ENCODE measurements at places on chromosomes 4 and X.

DNA sequence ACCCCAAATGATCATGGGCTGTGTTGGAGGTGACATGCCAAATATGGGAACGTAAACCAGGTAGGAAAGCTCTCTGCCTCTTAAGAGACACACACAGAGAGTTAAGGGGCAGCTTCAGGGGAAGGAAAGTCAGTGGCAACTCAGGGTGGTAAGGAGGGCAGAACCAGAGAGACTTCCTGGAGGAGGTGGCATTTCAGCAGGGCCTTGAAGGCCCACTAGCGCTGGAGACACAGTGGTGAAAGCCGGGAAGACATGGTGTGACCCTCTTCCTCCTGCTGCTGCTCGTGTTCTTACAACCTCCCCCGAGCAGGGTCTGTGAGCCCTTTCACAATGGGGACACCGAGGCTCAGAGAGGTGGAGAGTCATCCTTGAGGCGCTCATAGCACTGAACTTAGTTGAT, 68.2 kb downstream of the SORCS2 start:
- DNase-seq: no peak

- no peak for DNase-seq
Observed at GRCh38 chr4:79390890-79391289, 17.1 kb downstream of the GK2 start.

DNA sequence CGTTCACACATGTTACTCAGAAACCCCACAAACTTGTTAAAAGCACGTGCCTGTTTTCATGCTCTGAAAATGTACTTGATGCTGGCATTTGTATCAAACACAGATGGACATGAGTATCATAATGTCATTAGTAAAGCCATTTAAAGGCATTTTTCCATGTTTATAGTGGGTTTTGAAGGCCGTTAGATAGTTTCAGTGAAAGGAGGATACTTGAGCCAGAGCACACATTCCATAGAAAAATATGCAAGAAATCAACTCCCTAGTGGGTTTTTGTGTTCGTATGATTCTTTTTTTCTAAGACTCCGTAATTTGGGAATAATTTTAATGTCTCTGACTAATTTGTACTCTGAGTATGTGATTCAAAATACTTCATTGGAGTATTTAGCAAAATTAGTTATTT, 216.2 kb upstream of the BMP3 start:
- no peak for DNase-seq

GRCh38 chr4:8097721-8098345, 60.8 kb downstream of the ABLIM2 start:
- no peak for DNase-seq

DNA sequence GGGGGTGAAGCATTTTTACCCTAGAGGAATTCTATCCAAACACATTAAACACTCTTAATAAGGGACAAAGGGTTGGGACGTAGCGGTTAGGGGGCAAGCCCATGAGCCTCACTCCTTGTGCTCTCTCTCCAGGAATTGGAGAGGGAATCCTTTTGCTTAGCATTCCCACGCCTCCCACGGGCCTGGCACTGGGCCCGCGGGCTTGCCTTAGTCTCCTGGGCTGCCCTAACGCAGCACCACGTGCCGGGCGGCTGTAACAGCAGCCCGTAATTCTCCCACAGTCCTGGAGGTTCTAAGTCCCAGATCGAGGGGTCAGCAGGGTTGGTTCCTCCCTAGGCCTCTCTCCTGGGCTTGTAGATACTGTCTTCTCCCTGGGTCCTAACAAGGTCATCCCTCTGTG, 67.5 kb downstream of the TBL1X start:
- no peak for DNase-seq

GRCh38 chrX:19795307-19795706, 92.1 kb downstream of the SH3KBP1 start:
- no peak for DNase-seq

GRCh38 chr4:77471821-77472495, 133.7 kb upstream of the CXCL13 start:
- no peak for DNase-seq

DNA sequence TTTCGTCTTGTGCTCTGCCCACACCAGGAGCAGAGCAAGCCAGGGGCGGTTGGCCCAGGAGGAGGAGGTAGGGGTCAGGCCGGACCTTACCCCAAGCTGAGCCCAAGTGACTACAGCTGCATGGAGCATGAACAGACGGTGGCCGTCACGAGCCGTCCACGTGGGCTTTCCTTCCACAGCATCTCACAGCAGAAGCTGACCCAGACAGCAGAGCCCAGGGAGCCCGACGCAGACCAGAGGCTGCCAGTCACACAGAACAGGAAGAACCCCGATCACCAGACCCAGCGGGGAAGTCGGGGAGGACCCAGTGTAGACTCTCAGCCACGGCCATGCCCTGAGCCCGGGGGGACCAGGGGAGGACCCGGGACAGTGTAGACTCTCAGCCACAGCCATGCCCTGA, 58.0 kb downstream of the FAM53A start:
- no peak for DNase-seq

GRCh38 chr4:119834906-119835612, 206.5 kb upstream of the PDE5A start:
- no peak for DNase-seq

DNA sequence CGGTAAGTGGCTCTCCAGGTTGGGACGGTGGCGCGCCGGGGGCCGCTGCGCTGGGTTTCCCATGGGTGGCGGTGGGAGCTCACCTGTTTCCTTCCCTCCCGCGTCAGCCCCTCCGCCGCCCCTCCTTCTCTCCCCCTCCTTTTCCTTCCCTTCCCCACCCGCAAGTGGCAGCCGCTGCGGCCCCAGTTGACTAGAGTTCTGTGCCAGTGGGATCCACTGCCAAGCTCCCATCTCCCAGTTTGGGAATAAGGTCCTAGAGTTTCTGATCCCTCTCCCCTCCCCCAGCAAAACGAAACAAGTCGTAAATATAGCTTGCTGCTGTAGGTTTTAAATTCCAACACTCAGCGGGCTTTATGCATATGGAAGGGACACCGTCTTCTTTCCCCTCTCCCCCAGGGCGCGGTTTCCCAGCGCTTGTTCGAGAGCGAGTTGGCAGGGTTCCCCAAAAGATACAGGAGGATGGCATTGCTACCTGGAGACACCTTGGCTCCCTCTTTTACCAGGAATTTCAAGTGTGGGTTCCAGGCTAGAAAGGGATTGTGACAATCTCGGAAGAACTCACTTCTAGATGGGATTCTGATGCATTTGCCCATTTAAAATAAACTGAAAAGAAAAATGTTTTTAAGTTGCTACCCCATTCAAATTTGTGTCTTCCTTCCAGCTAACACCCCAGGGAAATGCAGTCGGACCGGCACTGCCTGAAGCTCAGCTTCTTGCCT, 1.2 kb downstream of the TLL1 start:
- peak; percentile 8 for DNase-seq

- DNase-seq: no peak
Observed at GRCh38 chr4:105196523-105197145, 50.0 kb downstream of the TET2 start.

GRCh38 chrX:29071525-29072320, 484.5 kb downstream of the IL1RAPL1 start:
- DNase-seq: no peak

GRCh38 chr4:83107631-83108030, 6.9 kb downstream of the PLAC8 start:
- no peak for DNase-seq

DNA sequence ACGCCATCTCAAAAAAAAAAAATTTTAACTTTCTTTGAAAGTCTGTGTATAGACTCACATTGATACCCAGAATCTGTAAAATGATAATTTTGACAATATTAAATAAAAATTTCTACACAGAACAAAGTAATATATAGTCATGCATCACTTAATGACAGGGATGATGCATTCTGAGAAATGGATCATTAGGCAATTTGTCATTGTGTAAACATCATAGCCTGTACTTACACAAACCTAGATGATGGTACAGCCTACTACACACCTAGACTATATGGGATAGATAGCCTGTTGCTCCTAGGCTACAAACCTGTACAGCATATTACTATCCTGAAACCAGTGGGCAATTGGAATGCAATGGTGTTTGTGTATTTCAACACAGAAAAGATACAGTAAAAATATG, 107.7 kb downstream of the BLTP1 start:
- no peak for DNase-seq

GRCh38 chr4:25621027-25621930, 34.4 kb upstream of the SLC34A2 start:
- DNase-seq: no peak

DNA sequence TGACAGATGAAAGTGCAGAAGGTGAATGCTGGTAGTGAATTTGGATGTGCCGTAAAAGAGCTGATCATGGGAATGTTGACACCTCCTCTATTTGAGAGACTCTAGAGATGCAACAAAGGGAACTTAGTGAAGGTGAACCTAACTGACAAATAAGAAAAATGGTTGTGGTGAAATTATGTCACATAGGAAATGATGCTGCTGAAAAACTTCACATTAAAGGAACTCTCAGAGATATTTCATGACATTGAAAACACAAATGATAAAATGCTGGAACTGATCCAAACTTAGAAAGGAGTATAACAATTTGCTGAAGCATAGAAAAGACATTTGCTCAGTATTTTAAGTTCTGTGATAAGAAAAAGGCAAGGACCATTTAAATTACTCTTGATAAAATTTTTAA, 31.9 kb downstream of the MGAT4D start:
- DNase-seq: no peak

GRCh38 chr4:87680271-87680670, 30.2 kb downstream of the DMP1 start:
- no peak for DNase-seq

- no peak for DNase-seq
Observed at GRCh38 chr4:67288964-67289363, 256.3 kb downstream of the CENPC start.

- no peak for DNase-seq
Observed at GRCh38 chrX:132594129-132594528, 105.3 kb upstream of the MBNL3 start.

GRCh38 chr4:72779241-72779640, 210.2 kb upstream of the ADAMTS3 start:
- DNase-seq: no peak

DNA sequence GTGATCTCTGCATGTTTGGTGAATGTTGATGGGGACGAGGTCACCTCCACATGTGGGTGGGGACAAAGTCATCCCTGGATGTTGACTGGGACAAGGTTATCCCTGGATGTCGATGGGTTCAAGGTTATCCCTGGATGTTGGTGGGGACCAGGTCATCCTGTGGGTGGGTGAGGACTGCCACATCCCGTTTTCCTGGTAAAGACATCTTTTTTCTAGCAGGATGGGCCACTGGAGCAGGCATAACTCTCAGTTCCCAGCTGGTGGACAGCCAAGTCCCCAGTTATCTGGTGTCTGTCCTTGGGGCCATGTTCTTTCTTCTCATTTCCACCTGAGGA, 28.3 kb upstream of the PLCXD1 start:
- no peak for DNase-seq

DNA sequence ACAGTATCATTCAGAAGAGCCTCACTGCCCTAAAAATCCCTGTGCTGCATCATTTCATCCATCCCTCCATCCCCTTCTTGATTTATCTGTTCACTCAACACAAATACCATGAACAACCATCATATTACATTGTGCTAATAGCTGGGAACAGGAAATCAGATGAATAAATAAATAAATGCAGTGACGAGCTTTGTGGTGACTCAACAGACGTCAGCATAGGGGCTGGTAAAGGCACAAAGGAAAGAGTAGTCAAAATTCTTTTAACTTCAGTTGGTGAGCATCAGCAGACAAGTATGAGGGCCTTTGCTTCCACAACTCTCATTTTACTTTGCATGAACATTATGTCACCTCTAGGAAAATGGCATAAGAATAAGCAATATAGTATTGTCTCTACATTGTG, 65.5 kb downstream of the EDNRA start:
- no peak for DNase-seq

- no peak for DNase-seq
Observed at GRCh38 chr4:77445823-77446222, 159.8 kb upstream of the CXCL13 start.

- DNase-seq: no peak
Observed at GRCh38 chr4:48027653-48028052, 11.1 kb downstream of the NIPAL1 start.

- no peak for DNase-seq
Observed at GRCh38 chr4:32884198-32884597, 2164.0 kb downstream of the PCDH7 start.

GRCh38 chr4:90375081-90375480, 247.9 kb downstream of the CCSER1 start:
- DNase-seq: no peak

GRCh38 chr4:108674356-108674977, 24.1 kb downstream of the OSTC start:
- no peak for DNase-seq

GRCh38 chrX:55796496-55796895, 78.9 kb downstream of the RRAGB start:
- DNase-seq: no peak

GRCh38 chr4:3684546-3684945, 81.6 kb upstream of the ADRA2C start:
- no peak for DNase-seq

GRCh38 chr4:185232370-185232769, 23.0 kb downstream of the SNX25 start:
- no peak for DNase-seq
